Posterior vena cava (tissue), 2 donors: ENCODE measurements at places on chromosomes 3 and 15. TPM values are rescaled to one million over a fixed set of nuclear protein-coding genes. Genes with fewer than 3 reads are reported as not detected.

The SERINC4 gene
- not detected for total RNA-seq

The CPN2 gene
- total RNA-seq, result not detected

The TF gene
- total RNA-seq, result 1.0 TPM

The HRH1 gene
- total RNA-seq, result 5.5 TPM

The CSPG4 gene
- 90.4 TPM for total RNA-seq

The TJP1 gene
- 101 TPM for total RNA-seq

The ZCWPW2 gene
- total RNA-seq, result 2.2 TPM

The LYZL4 gene
- not detected for total RNA-seq

The CDC25A gene
- total RNA-seq, result 0.65 TPM

The PPP1R14D gene
- total RNA-seq, result not detected

The C2CD4A gene
- not detected for total RNA-seq
